Sciatic nerve (tissue), 2 donors: ENCODE measurements at places on chromosomes 6 and 20. TPM values are rescaled to one million over a fixed set of nuclear protein-coding genes. Genes with fewer than 3 reads are reported as not detected.

The ZNF334 gene
- total RNA-seq: 9.0 TPM

The OLIG3 gene
- total RNA-seq: not detected

The HLA-DQB2 gene
- 13.6 TPM for total RNA-seq

The IL17A gene
- total RNA-seq: not detected

The SLC2A10 gene
- 14.7 TPM for total RNA-seq

The NRM gene
- total RNA-seq: 11.0 TPM

The IMPG1 gene
- not detected for total RNA-seq

The STX11 gene
- 7.1 TPM for total RNA-seq

The HAO1 gene
- total RNA-seq: not detected

The BYSL gene
- total RNA-seq: 16.0 TPM

The GTSF1L gene
- total RNA-seq: not detected

The GPSM3 gene
- total RNA-seq: 20.5 TPM

The KCNK15 gene
- total RNA-seq: 3.2 TPM

The PSORS1C2 gene
- not detected for total RNA-seq

The SPATA2 gene
- total RNA-seq: 8.2 TPM

The TMEM217 gene
- total RNA-seq: 1.6 TPM

The PSORS1C1 gene
- 0.62 TPM for total RNA-seq

The CLPSL1 gene
- total RNA-seq: not detected

The PTK7 gene
- total RNA-seq: 11.0 TPM

The THBD gene
- total RNA-seq: 25.3 TPM

The RIPOR3 gene
- 26.3 TPM for total RNA-seq

The ARFGEF3 gene
- 7.4 TPM for total RNA-seq

The SYNGAP1 gene
- 30.2 TPM for total RNA-seq

The CENPQ gene
- total RNA-seq: 5.0 TPM

The SLC24A3 gene
- total RNA-seq: 2.0 TPM

The TSHZ2 gene
- total RNA-seq: 33.1 TPM

The EYS gene
- total RNA-seq: 0.31 TPM

The RUNX2 gene
- 18.0 TPM for total RNA-seq
